ENCODE measurements at places on chromosomes 3 and 15.

GRCh38 chr3:177478170-177478867 is 281.0 kb upstream of the TBL1XR1 start:
- DNase-seq: no peak

DNA sequence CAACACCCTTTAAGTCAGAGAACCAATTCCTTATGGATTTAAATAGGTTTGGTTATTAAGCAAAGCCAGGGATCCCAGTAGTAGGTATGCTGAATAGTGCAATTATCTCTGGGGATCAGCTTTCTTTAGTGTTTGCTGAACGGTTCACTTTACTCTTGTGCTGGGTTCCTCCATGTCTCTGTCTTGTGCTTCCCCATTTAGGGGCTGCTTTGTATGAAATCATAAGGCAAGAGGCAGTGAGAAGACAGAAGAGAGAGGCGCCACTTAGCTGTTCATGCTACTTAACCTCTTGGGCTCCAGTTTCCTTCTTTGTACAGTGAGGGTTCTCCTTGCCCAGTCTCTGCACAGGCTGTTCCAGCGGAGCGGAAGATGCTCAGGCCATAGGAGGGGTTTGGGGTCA is 3.5 kb downstream of the ST6GAL1 start:
- no peak for DNase-seq

DNA sequence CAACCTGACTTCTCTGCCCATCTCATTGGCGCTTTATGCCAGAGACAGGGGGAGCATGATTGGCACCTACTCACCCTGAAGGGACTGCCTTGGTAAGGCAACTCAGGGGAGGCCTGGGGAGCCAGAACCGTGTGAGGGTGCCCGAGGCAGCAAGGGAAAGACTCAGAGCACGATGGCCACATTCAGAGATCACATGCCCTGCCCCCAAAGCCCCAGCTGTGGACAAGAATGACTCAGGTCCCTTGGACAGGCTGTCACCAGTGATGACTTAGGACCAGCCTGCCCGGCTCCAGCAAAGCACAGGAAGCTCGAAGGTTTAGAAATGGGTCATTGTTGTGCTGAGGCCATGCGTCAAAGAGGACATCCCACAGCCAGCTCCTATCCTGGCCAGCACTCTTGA is 49.1 kb upstream of the LIMD1 start:
- DNase-seq: no peak

DNA sequence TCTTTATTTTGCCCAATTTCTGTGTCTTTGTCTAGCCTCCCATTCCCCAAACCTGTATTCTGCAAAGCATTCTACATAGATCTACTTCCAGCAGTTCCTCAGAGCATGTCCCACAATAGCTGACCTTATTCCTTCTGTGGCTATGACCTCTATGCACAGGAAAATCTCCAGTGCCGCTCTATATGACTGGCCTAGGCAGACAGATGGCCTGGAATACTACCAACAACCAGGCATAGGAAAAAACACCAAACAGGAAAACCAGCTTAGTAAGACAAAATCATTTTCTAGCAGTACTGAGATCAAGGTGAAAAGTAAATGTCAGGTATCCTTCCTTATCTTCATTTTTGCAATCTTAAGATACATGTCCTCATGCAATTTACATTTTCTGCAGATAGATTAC is 1115.0 kb downstream of the IGSF11 start:
- DNase-seq: no peak

GRCh38 chr3:99119385-99119784 is 217.9 kb upstream of the DCBLD2 start:
- DNase-seq: no peak

DNA sequence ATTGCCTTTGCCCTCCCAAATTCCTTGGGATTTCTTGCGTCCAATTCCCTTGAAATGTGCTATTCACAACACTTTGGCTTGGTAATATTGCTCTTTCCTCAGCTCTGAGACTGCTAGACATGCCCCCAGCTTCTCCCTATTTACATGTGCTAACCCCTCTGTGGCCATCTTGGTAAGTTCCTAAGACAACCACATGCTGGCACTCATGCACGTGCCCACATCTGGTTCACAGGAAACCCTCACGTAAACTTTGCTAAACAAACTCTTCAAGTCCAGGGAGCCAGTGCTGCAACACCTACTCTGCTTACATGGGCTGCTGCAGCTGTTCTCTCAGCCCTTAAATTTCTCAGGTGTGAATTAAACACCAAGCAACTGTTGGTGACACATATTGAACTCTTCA is 121.8 kb downstream of the ADAMTSL3 start:
- DNase-seq: no peak

- no peak for DNase-seq
These were observed 321.0 kb upstream of the TGFBR2 start for GRCh38 chr3:30285188-30286006.

DNA sequence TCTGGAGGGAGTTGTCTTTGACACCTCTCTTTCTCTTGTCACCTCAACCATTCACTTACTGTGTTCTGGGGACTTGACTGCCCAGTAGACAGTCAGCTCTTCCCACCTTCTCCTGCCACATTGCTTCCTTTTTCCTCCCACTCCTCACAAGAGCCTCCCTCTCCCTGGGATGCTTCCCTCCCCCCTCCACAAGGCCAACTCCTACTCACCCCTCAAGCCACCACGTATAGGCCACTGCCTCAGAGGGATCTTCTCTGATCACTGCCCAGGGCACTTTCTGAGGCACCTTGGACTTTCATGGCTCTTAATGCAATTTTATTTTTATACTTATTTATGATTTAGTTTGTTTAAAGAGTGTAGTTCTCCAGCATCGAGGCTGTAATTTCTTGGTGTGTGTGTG is 23.2 kb downstream of the THSD4 start:
- DNase-seq: no peak

- no peak for DNase-seq
These were observed 182.7 kb downstream of the CNTN6 start for GRCh38 chr3:1275495-1275894.

DNA sequence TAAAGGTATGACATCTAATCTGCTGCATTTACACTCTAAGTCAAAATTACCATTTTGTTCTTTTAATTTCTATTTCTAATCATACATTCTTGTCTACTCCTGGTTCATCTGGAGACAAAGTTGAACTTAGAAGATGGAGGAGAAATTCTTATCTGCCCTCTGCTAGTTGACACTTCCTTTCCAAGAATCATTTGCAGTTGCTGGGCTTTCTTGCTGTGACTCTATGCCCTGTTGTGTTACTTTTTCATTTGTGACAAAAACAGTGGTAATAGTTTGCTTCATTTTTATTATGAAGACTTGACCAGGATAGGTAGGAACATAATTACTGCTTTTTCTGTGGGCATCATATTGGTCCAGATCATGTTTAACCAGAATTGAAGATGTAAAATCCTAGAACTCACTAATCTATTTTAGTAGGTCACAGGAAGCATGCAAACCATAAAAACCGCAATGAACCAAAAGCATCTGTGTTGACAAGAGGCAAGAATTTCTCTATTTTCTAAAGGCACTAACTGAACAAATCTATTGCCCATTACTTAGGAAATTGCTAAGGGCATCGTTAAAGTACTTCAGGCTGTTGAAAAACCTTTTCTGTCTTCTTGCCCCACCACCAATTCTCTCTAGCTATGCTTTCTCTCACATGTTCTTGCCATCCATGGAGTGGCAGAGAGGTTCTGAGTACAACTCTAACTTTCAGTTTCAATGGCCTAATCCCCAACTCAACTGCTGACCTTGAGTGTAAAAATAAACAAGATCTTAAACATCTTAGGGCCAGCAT is 4.2 kb upstream of the CCR2 start:
- no peak for DNase-seq

DNA sequence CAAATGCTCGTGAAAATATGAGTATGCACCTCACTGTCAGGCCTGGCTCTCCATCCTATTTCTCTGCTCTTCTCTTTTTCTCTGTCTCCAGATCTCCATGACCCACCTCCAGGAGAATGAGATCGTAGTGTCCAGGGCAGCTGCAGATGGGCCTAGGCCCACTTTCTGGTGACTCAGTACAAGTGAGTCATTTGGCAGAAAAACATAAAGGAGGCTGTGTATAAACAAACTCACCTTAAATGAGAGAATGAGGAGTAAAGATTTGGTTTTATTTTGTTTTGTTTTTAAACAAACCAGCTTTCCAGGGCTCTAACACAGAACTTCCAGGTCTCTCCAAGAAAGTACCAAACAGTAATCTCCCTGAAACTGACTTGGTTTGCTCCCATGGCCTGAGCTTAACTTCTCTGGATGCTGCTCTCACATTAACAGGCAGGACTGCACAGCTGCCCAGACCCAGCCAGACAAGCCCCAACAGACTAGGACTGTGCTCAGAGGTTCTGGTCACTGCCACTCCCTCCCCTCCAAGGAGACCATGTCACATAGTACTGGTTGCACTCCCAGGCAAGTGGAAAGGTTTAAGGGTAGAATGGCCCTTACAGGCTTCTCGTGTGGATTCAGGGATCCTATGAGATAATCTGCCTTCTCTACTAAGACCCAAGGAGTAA is 1.5 kb upstream of the HEG1 start:
- DNase-seq: no peak

- no peak for DNase-seq
These were observed 165.2 kb upstream of the LMCD1 start for GRCh38 chr3:8336456-8336855.

- DNase-seq: no peak
These were observed 37.7 kb downstream of the ZDHHC23 start for GRCh38 chr3:113985541-113985940.

DNA sequence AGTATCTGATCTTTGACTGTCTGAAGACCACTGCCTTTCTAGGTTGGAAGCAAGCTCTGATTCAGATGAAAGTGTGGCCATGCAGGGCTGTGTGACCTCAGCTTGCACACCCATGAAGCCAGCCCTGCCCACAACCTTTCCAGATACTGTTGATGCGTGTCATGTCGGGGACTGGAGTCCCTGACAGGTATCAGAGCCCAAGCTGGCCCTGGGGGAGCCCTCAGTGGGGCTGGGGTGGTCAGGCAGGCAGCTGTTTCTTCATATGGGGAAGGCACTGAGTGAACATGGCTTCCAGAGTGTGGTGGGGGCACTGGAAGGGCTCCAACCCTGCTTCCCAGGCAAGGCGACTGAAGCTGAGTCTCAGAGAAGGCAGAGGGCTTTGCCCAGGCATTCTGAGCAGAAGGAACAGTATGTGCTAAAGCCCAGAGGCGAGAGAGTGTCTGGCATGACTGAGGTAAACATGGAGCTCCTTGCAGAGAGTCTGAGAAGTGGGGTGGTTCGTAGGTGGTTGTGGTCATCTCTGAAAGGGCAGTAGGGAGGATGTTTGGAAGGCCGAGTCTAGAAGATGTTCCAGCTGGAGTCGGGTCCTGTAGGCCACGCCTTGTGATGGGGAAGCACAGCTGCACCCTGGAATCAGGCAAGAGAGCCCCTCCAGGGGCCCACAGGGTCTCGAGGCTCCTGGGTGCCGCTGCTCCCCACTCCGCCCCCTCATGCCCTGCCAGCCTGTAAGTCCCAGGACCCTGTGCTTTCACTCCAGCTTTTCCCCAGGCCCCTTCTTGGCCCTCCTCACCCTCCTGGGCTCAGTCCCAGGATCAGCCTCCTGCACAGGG is 122.2 kb downstream of the EEFSEC start:
- no peak for DNase-seq

DNA sequence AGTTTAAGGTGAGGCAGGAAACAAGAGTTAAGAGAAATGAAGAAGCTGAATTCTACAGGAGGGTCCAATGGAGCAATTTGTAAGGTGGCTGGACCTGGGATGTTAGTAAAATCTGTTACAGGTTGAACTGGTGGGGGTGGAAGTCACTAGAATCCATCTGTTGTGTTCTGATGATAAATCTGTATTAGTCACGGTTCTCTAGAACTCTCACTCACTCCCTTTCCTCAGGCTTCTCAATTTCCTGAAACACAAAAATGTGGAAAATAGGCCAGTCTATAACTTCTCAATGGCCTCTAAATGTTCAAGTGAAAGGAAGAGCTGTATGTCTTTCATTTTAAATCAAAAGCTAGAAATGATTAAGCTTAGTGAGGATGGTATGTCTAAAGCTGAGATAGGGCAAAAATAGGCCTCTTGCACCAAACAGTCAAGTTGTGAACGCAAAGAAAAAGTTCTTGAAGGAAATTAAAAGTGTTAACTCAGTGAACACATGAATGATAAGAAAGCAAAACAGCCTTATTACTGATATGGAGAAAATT is 180.2 kb upstream of the CBLB start:
- no peak for DNase-seq

GRCh38 chr3:13141991-13142412 is 68.8 kb upstream of the IQSEC1 start:
- peak; percentile 45 for DNase-seq

Data from activated CD4-positive, alpha-beta memory T cell treated with anti-CD3 and anti-CD28 coated beads, Interleukin-2, amount 10 ng/mL, durations not matched to agents 7 days and 5 days (primary cell).